AG08395 (cell line): ENCODE measurements at places on chromosomes 3 and 15.
A peak's percentile ranks its signal among the peaks of the same experiment; 100 is the strongest.

GRCh38 chr3:55704521-55704920 is 217.4 kb upstream of the WNT5A start:
- peak; percentile 67 for DNase-seq

DNA sequence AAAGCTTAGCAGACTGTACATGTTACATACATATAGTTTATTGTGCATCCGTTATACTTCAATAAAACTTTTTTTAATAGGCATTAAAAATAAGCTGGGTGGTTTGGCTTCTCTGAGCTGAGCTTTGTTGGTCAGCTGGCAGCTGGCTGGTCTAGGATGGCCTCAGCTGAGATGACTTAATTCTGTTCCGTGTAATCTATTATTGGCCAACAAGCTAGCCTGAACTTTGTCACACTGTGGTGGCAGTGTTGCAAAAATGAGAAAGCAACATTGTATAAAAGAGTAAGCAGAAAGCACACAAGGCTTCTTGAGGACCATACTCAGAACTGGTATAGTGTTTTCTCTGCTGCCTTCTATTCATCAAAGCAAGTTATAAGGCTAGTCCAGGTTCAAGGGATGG is 45.2 kb downstream of the CGGBP1 start:
- DNase-seq: no peak

DNA sequence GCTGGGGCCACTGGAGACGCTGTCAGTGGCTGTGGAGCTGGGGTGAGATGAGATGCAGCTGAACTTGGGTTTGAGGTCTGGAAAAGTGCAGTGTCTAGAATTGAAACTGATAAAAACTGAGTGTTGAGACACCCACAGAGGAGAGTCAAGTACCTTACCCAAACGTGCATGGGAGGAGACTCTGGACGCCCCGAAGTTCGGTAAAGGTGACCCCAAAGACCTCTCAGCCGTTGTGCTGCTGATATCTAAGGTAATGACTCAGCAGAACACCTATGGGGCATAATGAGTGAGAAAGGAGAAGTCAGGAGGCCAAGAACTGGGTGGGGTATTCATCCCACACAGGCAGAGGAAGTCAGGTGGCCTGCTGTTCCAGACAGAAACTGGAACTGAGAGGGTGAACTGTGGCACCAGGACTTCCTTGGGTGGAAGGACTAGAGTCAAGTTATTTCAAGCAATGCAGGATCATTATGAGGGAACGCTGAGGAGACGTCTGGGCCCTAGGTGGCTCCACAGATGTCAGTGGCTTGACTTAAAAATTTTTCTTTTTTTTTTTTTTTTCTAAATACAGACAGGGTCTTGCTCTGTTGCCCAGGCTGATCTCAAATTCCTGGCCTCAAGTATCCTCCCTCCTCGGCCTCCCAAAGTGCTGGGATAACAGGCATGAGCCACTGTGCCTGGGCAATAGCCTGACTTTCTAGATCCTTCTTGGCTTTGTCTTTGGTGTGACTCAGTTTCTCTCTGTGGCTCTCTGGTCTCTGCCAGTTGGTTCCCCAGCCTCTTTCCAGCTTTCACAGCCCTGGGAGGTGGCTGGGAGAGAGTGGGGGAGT is 67.6 kb upstream of the GCNT3 start:
- DNase-seq: no peak

DNA sequence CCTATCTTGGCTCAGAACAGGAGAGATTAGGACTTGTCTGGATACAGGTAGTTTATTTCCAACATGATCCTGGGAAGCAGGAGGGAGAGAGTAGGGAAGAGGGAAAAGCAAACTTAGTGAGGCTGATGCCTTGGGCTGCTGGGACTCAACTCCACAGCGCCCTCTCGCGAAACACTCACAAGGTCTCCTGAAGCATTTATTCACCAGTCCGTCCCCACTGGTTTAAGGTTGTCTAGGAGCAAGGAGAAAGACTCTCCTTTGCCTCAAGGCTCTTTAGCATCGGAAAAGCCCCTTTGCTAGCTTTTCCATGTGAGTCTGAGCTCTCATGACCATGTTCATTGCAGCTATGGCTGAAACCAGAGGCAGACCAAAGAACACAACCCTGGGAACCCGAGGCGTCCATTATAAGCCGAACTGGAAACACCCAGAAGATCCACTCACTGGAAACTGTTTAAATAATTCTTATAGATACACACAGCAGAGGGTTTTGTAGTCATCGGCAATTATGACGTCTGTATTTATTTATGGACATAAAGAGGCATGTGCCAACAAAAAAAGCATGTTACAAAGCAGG is 244.5 kb downstream of the CD47 start:
- peak; percentile 67 for DNase-seq

DNA sequence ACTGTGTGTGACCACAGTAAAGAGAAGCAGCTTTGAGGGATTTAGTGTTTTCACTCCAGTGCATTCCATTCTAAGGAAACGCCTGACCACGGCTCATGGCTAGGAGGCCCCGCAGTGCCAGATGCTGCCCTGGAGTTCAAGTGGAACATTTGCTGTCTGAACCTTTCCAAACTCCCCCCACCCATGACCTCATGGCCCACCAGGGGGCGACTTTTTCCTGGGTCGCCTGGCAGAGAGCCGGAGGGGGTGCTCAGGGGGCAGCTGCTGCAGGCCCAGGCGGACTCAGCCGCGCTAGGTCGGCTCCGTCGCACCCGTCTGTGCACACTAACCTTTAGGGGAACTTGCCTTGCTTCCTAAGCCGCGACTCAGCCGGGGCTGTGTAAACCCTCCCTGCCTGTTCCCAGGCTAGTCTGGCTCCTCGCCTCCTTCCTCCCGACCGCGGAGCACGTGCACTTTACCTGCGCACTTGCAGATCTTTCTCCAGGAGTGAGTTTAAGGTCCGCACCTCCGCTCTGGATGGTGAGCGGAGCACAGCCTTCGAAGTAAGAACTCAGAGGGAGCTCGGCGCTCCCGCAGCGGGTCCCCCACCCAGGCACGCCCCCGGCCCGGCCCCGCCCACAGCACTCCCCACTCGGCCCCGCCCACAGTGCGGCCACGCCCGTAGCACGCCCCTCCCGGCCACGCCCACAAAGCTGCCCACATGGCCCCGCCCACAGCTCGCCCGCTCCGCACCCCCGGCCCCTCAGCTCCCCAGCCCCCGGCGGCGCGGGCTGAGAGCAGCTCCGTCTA is at the start of gene OCA2:
OCA2 (minus strand) TSS at position 550 of the 789 bp plus-strand sequence. CDS start 17,441 bp downstream, outside the sequence.
- DNase-seq: peak; percentile 53

DNA sequence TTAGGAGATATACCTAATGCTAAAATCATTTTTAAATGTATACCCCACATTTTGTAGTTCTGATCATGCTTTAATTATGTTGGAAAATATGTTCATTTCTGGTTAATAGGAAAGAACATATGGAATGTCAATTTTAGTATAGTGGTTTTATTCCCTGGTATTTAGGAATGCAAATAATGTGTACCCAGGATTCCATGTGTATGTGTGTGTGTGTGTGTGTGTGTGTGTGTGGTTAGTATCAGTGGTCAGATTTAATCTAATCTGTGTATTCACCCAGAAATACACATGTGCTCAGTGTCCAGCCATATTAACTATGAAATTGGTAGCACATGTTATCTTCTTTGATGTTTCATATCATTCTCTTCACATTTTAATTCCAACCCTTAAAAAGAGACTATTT is 233.5 kb upstream of the DCBLD2 start:
- DNase-seq: no peak

DNA sequence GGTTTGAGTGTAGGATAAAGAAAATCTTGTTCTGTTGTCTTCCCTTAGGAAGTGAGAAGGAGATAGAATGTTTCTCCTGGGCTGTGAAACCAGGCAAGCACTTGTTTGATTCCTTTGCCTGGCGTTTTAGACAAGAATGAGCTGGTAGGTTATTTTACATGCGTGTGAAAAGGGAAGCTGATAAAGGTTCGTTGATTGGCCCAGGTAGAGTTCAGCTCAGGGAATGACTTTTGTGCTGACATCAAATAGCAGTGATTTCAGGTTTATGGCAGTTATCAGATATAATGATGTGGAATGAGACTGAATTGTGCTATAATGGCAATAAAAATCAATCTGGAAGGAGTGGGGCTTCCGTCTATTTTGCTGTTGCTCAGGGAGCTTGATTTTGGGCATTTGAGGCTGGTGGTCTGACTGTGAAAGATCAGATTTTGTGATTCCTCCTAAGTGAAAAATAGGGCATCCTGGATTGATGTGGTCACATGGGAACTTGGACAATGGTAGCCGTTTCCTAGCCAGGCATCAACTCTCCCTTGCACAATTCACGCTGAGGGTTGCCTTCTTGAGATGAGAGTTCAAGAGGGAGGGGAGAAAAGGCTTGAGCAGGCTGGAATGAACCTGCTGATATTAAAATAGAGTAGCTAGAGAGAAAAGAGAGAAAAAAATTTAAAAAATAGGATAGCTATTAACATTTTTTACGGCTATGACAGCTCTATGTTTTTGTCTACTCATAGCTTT is 388.9 kb downstream of the EDEM1 start:
- no peak for DNase-seq

DNA sequence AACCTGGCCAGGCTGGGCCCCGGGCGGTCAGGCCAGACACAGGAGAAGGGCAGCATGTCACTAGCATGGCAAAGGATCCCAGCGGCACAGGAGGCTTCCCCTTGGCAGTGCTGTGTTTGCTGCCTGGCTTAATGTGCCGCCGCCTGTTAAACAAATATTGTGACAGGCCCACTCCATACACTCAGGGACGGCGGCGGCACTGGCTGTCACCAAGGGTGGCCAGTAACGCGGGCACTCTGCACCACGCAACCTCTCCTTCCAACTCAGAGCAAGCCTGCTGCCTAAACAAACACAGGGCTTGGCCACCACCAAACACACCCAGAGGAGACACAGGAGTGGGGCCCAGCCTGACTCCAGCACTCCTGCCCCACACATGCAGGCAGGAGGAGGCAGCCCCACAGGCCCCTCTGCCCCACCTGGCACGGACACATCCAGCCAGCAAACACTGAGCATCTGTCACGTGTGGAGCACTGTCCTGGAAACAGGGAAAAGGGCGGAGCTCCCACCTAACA is 48.0 kb downstream of the TPRA1 start:
- no peak for DNase-seq

DNA sequence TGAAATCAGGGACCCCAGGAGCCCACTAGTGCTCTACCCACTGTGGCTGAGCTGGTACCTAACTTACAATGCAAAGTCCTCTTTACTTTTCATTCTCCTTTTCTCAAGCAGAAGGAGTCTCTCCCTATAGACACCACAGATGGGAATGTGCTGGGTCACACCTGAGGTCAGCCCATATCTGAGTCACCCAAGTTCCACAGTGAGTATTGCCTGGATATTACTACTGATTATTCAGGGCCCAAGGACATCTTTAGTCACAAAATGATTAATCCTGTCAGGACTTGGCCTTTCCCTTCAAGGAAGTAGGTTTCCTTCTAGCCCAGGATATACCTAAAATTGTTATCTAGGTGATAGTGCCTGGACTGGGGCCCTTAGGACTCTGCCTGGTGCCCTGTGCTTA is 1305.2 kb downstream of the SI start:
- no peak for DNase-seq

GRCh38 chr15:35874260-35874905 is 328.4 kb upstream of the DPH6 start:
- DNase-seq: peak; percentile 67

DNA sequence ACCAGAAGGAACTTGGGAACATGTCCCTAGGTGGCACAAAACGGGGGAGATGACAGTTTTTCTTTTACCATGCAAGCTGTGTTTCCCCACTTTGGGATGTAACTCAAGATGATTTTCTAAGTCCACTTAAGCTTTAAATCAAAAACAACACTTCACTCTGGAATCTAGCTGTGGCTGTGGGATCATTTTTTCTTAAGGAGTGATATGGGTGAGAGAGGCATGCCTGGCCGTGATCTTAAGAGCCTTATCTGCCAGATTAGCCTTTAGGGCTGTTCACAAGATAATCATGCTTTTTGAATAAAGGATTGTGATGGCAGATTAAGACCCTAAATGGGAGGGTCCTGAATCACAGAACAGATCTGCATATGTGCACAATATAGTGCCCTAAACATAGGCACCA is 384.8 kb upstream of the SEMA6D start:
- DNase-seq: no peak

- DNase-seq: peak; percentile 84
These were observed 258.7 kb upstream of the TGFBR2 start for GRCh38 chr3:30347679-30348216.

- DNase-seq: peak; percentile 23
These were observed 39.5 kb upstream of the GOLGA8J start for GRCh38 chr15:30043211-30043655.

DNA sequence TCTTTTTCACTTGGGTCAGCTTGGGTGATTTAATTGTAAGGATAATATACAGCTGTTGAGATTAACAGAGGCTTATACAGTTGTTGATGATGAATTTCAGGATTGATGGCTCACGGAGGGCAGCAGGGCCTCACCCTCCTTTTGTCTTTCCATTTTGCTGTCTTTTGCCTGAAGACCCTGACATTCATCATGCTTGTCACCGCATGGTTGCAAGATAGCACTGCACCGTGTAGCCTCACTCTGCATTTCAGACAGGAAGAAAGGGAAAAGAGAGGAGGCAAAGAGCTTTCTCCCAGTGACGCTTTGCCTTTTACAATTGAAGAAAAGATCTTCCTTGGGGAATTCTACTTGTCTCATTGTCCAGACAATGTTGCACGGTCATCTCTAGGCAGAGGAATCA is 115.1 kb downstream of the TPRG1 start:
- DNase-seq: no peak

DNA sequence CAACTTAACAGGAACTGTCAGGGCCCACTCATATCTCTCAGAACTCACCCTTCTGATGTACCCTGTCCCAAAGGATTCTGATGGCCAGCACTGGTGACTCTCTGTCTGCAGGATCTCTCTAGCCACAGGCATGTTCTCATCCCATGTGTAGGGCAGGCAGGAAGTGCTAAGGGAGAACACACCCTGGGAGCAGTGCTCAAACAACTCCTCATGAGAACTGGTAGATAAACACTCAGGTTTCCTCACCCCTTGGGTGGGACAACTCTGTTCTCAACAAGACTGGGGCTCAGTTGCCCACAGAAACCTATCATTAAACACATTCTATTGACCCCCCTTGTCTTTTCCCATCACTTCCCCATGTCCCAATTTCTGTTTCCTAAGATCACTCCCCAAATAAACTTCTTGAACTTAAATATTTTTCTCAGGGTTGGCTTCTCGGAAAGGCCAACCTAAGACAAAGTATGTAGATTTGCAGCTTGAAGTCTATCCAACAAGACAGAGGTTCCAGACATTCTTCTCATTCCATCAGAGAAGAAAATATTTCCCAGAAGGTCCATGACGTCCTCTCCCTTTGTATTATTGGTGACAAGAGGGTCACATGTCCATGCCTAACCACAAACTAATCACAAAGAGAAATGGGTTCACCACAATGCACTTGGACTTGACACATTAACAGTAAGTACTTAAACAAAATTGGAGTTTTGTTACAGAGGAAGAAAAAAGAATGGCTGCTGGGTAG is 276.6 kb upstream of the GADL1 start:
- DNase-seq: peak; percentile 82

- no peak for DNase-seq
These were observed 24.3 kb downstream of the PLA2G4F start for GRCh38 chr15:42131826-42132806.

DNA sequence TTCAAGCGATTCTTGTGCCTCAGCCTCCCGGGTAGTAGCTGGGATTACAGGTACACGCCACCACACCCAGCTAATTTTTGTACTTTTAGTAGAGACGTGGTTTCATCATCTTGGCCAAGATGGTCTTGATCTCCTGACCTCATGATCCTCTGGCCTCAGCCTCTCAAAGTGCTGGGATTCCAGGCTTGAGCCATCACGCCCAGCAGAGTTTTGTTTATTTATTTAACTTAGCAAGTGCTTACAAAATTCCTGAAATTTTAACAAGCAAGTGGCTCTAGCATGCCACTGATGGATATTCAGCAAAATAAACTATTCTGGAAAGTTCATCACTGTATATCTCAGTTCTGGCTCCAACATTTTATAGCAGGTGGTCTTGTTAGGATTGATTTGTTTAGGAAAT is 585.9 kb downstream of the OTOL1 start:
- DNase-seq: no peak

- DNase-seq: peak; percentile 61
These were observed 53.2 kb downstream of the FBN1 start for GRCh38 chr15:48592221-48592731.
